NCI-H1436 (cell line): ENCODE measurements at places on chromosomes 16 and 17.
A peak's percentile ranks its signal among the peaks of the same experiment; 100 is the strongest.

DNA sequence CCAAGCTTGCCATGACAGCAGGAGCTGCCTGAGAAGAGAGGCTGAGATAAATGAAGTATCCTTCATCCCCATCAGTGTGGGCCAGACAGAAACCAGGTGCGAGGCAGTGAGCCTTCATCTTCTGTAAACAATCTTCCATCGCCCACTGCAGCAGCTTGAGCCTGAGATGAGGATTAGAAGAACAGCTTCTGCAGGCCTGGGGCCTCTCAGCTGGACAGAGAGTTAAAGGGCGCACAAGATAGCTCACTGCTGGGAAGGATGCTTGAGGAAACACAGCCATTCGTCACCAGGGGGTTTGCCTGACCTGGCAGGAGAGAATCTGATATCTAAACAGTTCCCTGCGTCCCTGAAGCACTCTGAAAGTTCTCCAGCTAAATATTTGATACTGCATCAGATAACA, 27.1 kb downstream of the HOXB1 start:
- no peak for DNase-seq

- DNase-seq: no peak
Observed at GRCh38 chr16:77677129-77677528, 45.2 kb upstream of the NUDT7 start.

- DNase-seq: no peak
Observed at GRCh38 chr16:86640265-86640843, 62.0 kb downstream of the FOXL1 start.

DNA sequence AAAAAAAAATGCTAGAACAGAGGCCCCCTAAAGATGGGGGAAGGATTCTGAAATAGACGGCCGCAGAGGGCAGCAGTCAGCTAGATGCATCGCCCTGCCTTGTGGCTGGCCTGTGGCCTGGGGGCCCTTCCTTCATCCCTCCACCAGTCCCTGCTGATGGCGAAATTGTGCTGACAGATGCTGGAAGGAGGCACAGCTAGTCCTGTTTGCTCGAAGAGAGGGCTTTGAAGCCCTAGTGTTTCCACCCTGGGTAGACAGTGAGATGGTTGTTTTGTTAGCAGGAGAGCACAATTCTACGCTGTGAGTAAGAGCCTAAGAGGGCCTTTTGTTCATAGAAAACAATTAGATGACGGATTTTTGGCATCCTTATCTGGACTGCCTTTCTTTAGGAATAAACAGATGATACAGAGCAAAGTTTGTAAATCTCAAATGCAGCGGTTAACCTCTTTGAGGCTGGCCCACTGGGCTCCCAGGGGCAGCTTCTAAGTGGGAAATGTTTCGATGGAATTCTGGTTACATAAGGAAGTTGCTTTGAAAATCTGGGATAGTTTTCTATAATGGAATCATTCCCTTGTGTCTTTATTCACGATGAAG, 23.0 kb downstream of the VPS35L start:
- DNase-seq: no peak

DNA sequence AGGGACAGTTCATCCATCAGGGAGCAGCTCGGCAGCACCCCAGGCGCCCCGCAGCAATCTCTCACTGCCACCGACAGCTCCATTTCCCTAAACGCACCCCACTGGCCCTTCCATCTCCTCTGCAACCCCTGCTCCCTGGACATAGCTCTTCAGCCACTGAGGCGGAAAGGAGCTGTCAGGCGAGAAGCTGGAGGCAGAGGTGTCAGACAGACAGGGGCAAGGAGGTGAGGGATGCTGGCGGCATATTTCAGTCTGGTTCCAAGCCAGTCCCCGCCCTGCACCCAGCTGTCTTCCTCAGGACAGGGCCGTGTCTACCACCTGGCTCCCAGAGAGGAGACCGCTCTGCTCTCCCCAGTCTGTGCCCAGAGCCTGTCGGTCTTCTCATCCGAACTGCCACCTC, 9.7 kb downstream of the ACLY start:
- no peak for DNase-seq

DNA sequence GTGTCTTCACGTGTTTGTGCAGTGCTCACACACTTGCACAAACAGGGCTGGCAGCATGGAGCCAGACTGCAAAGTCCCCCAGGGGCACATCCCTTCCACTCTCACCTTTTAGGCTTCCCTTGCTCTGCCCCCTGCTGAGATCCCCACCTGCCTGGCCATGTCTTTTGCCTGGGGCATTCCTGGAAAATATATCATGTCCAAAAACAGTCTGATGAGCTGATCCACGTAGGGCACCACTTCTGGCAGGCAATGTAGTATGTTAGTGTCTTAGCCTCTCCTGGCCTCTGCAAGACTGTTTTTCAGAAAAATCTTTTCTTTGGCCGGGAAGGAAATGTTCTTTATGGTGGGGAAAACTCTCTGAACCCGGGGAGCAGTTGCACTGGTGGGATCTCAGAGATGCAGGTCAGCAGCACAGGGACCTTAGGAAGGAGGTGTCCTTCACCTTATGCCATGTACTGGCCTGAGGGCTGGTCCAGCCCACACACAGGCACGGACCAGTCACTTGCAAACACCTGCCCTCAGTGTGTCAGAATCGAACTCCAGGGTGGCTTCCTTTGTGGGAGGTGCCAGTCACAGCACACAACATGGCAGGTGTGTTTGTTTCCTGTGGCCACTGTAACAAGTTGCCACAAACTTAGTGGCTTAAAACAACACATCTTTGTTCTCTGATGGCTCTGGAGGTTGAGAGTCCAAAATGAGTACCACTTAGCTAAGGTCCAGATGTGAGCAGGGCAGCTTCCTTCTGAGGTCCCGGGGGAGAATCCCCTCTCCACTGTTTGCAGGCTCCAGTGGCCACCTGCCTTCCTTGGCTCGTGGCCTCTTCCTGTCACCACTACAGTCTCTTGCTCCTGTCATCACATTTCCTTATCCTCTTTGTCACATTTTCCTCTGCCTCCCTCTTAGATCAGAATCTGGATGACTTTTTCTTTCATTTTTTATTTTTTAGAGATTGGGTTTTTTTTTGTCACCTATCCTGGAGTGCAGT, 46.6 kb downstream of the MPRIP start:
- no peak for DNase-seq

- DNase-seq: no peak
Observed at GRCh38 chr16:67868290-67868689, 4.6 kb upstream of the EDC4 start.

DNA sequence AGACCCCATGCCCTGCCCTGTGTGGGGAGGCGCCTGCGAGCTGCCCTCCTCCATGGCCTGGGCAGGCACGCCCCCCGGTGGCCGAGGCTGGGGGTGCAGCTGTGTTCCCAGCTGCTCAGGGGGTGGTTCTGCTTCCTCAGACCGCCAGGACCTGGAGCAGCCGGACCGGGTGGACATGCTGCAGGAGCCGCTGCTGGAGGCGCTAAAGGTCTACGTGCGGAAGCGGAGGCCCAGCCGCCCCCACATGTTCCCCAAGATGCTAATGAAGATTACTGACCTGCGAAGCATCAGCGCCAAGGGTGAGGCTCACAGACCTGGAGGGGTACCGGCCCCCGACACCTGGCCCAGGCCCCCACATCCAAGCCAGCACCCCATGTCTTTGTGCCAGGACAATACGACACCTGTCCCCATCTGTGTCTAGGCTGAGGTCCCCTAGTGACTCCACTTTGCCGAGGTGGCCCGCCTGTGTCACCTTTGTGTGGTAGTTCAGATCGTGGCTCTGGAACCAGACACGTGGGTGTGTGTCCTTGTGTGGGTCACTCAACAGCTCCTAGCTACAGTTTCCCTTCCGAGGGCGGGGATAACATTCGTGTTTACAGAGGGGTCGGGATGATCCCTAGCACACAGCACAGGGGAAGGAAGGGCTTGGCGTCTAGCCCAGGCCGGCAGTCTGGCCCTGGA, 9.3 kb downstream of the GJD3 start:
- peak; percentile 64 for DNase-seq

DNA sequence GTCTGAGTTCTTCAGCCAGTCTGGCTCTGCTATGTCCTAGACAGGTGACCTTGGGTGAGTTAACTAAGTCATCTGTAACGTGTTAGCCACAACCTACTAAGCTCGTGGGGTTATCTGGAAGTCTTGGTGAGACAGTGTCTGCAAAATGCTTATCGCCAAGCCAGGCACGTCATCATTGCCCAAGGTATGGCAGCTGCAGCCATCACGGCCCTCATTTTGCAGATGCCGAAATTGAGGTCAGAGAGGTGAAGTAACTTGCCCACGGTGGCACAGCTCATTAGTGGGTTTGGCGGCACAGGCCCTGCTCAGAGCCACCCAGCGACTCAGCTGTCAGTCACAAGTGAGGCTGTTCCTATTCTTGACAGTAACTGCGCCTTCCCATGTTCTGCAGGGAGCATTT, 79.8 kb downstream of the CMIP start:
- no peak for DNase-seq

GRCh38 chr16:30395992-30396585, 869 bp downstream of the ZNF48 start:
- no peak for DNase-seq

DNA sequence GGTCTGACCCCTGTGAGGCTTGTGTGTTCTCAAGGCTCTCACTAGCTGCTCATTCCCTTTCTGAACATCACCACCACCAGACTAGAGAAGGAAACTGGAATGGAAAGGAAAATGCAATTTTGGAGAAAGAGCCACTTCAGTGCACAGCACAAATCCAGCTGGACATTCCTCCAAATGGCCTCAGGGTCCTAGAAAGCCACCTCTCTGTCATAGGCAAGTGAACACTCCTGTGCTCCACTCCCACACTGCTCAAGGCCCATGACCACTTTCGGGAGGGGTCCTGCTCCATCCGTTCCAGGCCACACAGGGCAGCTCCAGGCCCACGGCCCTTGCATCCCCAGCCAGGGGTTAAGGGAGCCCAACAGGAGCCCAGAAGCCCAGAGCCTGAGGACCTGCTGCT, 2.6 kb downstream of the LRRC75A start:
- DNase-seq: no peak

- DNase-seq: no peak
Observed at GRCh38 chr17:57909551-57909950, 45.7 kb downstream of the CUEDC1 start.

DNA sequence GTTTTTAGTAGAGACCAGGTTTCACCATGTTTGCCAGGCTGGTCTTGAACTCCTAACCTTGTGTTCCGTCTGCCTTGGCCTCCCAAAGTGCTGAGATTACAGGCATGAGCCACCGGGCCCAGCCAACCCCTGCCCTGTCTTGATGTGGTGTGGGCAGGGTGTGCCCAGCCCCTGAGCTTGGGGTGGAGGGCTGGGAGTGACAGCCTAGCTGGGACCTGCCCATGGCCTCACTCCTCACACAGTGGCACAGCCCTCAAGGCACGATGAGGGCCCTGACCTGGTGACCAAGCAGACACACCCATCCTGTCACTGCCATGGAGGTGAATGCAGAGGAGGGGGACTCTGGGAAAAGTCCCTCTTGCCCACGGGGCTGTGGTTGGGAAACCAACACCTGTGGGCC, 3.0 kb downstream of the IL32 start:
- no peak for DNase-seq

DNA sequence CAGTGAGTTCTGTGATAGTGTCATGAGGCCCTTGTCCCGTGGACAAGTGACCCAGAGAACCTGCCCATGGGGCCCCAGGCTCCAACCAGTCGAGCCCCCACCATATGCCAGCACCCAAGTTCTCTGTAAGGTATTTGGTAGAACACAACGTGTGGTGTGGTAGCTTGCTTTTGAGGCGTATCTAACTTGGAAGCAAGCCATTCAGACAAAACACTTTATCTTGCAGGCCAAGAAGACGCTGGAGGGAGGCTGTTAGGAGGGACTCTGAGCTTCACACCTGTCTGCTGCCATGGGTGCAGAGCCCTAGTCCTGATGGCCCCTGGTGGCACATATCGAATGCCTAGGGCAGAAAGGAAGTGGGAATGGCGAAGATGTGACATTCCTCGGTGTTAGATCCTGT, 1.6 kb downstream of the NDUFAF8 start:
- DNase-seq: no peak

- DNase-seq: no peak
Observed at GRCh38 chr16:17469011-17469740, 1.6 kb downstream of the XYLT1 start.

DNA sequence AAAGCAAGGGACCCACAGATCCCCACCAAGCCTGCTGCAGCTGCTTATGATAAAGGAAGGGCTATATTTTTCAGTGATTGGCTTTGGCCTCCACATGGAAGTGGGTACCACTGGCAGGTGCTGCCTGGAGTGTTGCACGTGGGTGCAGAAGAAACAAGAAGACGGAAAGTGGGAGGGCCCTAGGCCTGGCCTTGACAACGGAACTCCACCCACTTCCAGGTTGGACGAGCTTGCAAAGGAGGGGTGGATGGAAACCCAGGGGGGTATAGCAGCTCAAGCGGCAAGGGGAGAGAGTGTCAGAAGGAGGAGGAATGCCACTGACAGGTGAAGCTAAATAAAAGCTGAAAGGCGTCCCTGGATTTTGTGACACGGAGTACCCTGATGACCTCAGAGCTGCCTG, 20.3 kb downstream of the TRIM25 start:
- DNase-seq: no peak

- DNase-seq: no peak
Observed at GRCh38 chr16:84360170-84360569, 8.2 kb upstream of the ATP2C2 start.

GRCh38 chr17:33642002-33642401, 348.9 kb upstream of the ASIC2 start:
- DNase-seq: no peak

GRCh38 chr17:16425202-16425601, 9.8 kb downstream of the TRPV2 start:
- no peak for DNase-seq

- DNase-seq: peak; percentile 89
Observed at GRCh38 chr17:77264617-77265230, 124.0 kb downstream of the SEC14L1 start.

- no peak for DNase-seq
Observed at GRCh38 chr16:53080345-53081031, 25.7 kb downstream of the CHD9 start.

- peak; percentile 11 for DNase-seq
Observed at GRCh38 chr17:1462164-1463112, 6.4 kb upstream of the CRK start.

GRCh38 chr16:85028685-85029407, 1.3 kb downstream of the KIAA0513 start:
- no peak for DNase-seq

- DNase-seq: no peak
Observed at GRCh38 chr17:43690624-43691316, 29.0 kb upstream of the MEOX1 start.

- DNase-seq: no peak
Observed at GRCh38 chr16:20881503-20881878, 18.7 kb downstream of the DCUN1D3 start.

- no peak for DNase-seq
Observed at GRCh38 chr17:52227926-52228325, 69.4 kb upstream of the CA10 start.

DNA sequence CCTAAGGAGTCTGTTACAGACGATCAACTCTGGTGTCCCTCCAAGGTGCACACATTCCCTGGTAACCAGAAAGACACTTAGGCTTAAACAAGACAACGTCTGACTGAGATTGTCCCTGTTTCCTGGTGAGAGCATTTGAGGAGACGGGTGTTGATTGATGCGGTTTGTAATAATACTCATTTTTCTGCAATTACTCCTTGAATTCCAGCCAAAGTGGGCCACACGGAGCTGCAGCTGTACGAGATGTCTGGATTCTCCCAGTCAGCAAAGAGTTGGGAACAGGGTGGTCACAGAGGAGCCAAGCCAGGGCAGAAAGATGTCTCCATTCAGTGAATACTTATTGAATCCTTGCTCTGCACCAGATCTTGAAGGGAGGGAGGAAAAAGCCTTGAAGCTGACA, 30.9 kb upstream of the CES5A start:
- DNase-seq: no peak

GRCh38 chr16:88613293-88613692, 25.1 kb upstream of the IL17C start:
- no peak for DNase-seq
